Activated B cell treated with CpG ODN at 0.5 μM for 24 hours (primary cell): ENCODE measurements at places on chromosomes 16 and 17.

- DNase-seq = peak; percentile 53
These were observed 516 bp downstream of the SLC16A6 start for GRCh38 chr17:68290268-68290954.

DNA sequence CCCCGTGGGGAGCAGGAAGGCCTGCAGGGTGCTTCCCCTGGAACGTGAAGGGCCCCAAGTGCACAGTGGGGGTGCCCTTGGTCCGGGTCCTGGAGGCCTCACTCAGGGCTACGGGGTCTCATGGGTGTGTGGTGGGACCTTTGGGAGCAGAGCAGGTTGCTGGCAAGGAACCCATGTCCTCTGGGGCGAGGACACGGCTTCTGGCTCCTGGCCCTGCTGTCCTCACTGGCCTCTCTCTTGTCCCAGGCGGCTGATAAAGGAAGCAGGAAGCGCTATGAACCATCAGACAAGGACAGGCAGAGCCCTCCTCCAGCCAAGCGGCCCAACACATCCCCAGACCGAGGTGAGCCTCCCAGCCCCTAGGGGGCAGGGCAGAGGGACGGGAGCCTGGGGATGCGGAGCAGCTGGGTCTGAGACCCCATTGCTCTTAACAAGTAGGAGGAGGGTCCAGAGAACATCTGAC, 9.8 kb upstream of the IL17C start:
- no peak for DNase-seq

- no peak for DNase-seq
These were observed 132.7 kb downstream of the MAP2K6 start for GRCh38 chr17:69547230-69547629.

GRCh38 chr17:76314392-76315227, 6.5 kb upstream of the QRICH2 start:
- DNase-seq = no peak

GRCh38 chr16:8956265-8957062, 7.2 kb downstream of the USP7 start:
- no peak for DNase-seq

- no peak for DNase-seq
These were observed 2.8 kb downstream of the ELOB start for GRCh38 chr16:2774161-2774891.

- DNase-seq = no peak
These were observed 3.2 kb upstream of the KRT20 start for GRCh38 chr17:40888196-40888720.

GRCh38 chr17:46958041-46958591, 20.9 kb downstream of the RPRML start:
- no peak for DNase-seq

DNA sequence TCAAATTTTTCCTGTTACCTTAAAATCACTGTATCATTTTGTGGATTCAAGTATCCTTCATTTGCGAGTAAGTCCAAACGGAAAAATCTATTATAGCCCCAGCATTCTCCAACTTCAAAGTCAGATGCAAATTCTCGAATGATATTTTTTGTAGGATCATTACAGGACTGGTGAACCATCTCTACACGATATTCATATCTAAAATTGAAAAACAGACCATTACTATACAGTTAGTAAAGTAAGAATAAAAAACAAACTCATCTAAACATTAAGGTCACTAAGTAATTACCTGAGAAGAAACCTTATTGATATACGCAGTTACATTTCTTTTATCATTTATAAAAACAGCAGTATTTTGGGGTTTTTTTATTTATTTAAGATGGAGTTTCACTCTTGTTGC, 49.8 kb downstream of the TRIM37 start:
- DNase-seq = no peak

DNA sequence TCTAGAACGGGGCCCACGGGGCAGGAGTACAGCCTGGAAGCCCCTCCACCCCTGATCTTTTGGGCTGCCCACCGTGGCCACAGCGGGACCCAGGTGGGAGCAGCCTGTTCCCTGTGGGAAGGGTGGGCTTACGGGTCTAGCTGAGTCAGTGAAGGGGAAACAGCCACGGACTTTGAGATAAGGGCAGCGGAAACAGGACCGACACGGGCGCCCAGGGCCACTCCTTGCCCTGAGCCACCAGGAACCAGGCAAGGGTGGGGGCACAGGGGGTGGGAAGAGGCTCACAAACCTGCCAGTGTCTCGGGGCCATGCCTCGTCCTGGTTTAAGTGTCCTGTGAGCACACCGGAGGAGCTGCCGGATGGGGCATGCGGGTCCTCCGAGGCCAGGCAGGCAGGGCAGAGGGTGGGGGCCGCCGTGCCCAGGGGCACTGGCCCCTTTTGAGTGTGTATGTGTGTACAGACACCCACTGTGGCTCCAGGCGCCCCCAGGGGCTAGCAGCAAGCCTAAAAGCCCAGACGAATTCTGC, 47.6 kb upstream of the PVALEF start:
- no peak for DNase-seq

- no peak for DNase-seq
These were observed 197.5 kb downstream of the FTO start for GRCh38 chr16:53901408-53901807.

GRCh38 chr17:55456307-55457240, 34.9 kb upstream of the MMD start:
- no peak for DNase-seq
